Ascending aorta (tissue), 2 donors: ENCODE measurements at places on chromosomes 3 and 15. TPM values are rescaled to one million over a fixed set of nuclear protein-coding genes. Genes with fewer than 3 reads are reported as not detected.

GRCh38 chr3:196634224-196634623 lies 5.3 kb upstream of the NRROS start:
- DNase-seq = no peak

DNA sequence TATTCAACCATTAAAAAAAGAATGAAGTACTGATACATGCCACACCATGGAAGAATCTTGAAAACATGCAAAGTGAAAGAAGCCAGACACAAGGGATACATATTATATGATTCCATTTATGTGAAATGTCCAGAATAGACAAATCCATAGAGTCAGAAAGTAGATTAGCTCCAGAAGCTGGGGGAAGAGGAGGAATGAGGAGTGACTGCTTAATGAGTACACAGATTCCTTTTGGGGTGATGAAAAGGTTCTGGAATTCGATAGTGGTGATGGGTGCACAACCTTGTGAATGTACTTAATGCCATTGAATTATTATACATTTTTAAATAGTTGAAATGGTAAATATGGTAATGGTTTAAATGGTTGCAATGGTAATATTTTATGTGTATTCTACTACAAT lies 90.6 kb upstream of the SPATA12 start:
- no peak for DNase-seq

DNA sequence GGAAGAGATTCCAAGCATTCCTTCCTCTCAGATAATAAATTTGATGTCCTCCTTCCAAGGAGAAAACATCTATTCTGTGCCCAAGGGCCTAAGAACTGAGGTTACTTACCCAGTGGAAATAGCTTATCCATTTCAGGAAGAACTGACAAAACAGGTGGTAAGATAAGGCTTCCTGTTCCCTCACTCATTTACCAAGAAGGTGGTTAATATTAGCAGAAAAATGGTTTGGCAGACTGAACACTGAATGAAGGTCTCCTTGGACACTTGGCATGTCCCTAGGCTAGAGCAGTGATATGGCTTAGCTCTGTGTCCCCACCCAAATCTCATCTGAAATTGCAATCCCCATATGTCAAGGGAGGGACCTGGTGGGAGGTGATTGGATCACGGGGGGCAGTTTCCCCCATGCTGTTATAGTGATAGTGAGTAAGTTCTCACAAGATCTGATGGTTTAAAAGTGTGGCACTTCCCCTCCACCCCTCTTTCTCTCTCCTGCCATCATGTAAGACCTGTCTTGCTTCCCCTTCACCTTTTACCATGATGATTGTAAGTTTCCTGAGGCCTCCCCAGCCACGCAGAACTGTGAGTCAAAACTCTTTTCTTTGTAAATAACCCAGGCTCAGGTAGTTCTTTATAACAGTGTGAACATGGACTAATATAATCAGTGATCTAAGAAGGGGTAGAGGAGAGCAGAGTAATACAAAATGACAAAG lies 127.4 kb downstream of the ST8SIA2 start:
- no peak for DNase-seq

DNA sequence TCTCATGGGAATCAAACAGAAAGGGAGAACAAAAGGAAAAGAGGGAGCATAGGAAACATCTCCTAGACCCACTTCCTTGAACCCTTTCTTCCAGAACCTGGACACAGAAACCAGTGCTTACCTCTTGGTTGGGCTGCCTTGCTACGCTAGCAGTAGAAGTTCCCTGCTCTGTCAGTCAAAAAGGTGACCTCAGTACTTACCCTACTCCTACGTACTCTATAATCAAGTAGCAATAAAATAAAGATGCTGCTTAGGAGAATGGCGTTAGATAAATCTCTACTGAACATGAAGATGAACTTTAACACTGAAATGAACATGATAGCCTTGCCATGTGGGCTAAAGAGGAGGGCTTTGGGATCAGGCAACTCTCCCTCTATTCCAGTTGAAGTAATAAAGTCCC lies 7.4 kb downstream of the VEPH1 start:
- DNase-seq = no peak

DNA sequence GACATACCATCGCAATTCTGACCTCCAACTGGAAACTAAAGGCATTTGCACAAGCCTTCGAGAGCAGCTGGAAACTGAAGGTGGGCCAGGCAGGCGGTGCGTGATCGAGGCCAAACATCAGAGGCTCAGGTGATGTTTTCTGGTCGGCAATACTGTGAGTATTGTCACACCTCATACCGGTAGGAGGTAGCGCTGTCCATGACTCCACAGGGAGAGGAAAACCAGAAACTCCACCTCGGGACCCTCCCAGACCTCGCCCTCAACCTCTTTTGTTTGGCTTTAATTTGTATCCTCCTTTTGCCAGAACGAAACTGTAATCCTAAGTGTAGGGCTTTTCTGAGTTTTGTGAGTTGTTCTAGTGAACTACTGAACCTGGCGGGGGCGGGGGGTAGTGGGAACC lies 43.6 kb downstream of the LDHAL6B start:
- no peak for DNase-seq

KNG1 gene
- not detected for total RNA-seq

DNA sequence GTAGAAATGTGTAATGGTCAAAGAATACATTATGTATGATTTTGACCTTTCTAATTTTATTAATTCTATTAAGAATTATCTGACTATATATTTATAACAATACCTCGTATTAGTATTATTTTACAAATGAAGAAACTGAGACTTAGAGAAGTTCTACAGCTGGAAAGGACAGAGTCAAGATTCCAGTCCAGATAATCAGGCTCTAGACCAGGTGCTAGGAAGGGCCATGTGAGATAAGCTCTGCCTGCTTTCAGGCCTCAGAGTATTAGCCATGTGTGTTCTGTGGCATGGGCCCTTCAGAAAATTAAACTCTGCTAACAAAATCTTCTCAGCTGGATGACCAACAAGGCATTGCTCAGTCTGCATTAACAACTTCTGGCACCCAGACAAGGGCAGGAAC lies 87.5 kb downstream of the CD200R1L start:
- no peak for DNase-seq

GRCh38 chr3:40971191-40972168 lies 227.8 kb upstream of the CTNNB1 start:
- peak; percentile 88 for DNase-seq

DNA sequence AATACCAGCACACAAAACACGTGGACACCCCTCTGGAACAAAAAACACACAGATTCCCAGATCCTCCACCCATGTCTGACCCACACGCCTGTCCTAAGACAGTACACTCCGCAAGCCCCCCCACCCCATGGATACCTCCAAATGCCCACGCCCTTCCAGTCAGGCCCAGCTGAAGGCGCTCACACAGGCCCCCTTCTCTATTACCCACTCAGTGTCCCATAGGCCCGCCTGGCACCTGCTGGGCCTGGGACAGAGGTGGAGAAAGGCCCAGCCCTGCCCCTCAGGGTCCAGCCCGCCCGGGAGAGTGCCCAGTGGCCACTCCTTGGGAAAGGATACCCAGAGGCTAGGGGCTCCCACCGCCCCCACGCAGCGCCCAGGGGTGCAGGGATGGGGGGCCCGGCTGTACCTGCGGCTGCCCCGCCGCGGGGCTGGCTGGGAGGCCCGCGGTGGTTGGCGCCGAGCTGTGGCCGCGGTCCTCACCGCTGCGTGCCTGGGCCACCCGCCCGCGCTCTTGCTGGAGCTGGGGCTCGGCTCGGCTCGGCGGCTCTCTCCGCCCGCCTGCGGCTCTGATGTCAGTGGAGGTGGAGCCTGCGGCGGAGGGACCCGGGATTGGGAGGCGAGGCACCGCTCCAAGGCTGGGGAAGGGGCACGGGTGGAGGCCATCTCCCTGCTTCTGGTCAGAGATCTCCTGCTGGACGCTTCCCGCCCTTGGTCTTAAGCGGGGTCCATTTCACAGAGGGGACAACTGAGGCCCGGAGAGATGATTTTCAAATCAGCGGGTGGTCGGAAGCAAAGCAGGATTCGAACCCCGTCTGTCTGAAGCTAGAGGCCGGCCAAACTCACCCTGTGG lies at the start of gene CAMK1:
Gene CAMK1 (minus strand): TSS at position 522 of the 850 bp plus-strand sequence. CDS start 2,198 bp downstream, outside the sequence.
- DNase-seq = peak; percentile 91

GPR62 gene
- total RNA-seq = not detected

LAMB2 gene
- total RNA-seq = 1,772 TPM

P3H2 gene
- total RNA-seq = 15.6 TPM

DNA sequence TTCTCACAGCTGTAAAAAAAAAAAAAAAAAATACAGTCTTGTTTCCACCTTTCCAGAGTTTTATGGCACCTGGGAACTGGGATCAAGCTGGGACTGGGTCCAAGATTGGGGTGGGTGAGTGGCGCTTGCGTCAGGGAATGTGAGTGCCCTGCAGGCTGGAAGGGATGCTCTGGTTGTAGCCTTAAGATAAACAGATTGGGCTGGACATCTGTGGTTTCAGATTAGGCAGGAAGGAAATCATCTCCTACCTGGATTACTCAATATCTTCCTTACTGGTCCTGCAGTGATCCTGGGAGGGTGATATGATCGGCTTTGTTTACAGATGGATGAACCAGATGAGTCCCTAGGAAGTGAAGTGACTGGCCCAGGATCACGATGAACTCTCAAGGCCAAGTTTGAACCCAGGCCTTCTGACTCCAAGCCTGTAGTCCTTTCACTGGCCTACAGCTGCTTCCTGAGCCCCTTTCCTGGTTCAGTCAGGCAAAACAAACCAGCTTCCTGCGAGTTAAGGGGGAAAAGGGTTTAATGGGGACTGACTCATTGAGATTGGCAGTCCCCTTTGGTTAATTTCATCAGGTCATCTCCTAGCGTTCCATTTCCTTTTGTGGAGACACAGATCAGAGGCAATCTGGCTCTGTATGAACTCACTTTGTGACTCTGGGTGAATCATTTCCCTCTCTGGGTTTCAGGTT lies 179.8 kb downstream of the THSD4 start:
- DNase-seq = peak; percentile 81

DNA sequence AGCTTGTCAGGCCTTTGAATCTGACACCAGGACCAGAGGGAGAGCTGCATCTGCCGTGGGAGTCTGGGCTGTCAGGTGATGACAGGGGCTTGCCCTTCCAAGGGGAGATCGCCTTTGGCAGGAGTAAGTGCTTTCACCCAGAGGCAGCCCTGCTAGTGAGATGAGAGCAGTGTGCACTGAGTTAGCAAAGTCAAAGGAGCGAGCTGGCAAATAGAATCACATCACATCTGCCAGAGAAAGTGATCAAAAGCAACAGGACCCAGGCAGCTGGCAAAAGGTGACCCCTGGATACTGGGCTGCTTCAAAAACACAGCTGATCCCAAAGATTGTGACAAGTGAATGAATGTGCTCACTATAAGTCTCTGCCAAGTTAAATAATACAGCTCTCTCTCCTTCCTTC lies 36.1 kb upstream of the PYDC2 start:
- no peak for DNase-seq

- DNase-seq = no peak
Measured at GRCh38 chr3:180961087-180961486, 28.4 kb downstream of the DNAJC19 start.

- DNase-seq = peak; percentile 95
Measured at GRCh38 chr15:31396881-31397560, 70.4 kb downstream of the KLF13 start.

ABHD17C gene
- 0.96 TPM for total RNA-seq

IL12A gene
- not detected for total RNA-seq

- no peak for DNase-seq
Measured at GRCh38 chr3:51673181-51673801, 2.2 kb downstream of the TEX264 start.

- DNase-seq = peak; percentile 89
Measured at GRCh38 chr15:51108933-51109550, 14.3 kb upstream of the TNFAIP8L3 start.

MED12L gene
- total RNA-seq = 0.43 TPM

IQCF5 gene
- not detected for total RNA-seq

RPL39L gene
- total RNA-seq = 3.1 TPM

DNA sequence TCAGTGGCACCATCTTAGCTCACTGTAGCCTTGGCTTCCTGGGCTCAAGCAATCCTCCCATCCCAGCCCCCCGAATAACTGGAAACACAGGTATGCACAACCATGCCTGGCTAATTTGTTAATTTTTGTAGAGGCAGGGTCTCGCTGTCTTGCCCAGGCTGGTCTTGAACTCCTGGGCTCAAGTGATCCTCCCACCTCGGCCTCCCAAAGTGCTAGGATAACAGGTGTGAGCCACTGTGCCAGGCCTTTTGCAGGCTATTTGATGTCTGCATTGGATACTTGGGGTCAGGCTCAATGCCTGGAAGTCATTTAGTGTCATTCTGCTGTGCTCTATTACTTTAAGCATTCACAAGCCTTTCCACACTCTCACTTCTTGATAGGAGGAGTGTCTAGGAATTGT lies 17.6 kb downstream of the LIMD1 start:
- DNase-seq = no peak

GRCh38 chr15:98484914-98485313 lies 163.4 kb upstream of the IGF1R start:
- no peak for DNase-seq

FETUB gene
- not detected for total RNA-seq

SKOR1 gene
- total RNA-seq = not detected

GRCh38 chr3:188926741-188927511 lies 244.8 kb upstream of the TPRG1 start:
- DNase-seq = no peak

DNA sequence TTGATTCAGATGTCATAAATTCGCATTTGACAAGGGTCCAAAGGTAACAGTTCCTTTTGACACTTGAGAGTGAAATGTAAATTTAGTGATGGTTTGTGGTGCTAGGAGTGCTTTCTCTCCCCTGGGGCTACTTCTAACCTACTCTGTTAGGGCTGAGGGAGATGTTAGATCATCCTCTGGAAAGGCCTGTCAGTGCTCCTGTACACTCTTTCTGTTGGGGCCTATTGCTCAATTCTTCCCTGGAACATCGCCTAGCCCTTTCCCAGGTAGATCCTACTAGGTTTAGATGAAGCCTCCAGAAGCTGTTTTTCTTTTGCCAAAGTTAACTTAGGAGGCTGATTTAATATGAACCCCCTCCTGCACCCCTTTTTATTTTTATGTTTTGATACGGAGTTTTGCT lies 1.4 kb downstream of the PCCB start:
- DNase-seq = no peak

GRCh38 chr15:51401872-51402517 lies 60.5 kb downstream of the GLDN start:
- DNase-seq = no peak

GRCh38 chr3:28564211-28564610 lies 215.6 kb upstream of the AZI2 start:
- no peak for DNase-seq

- no peak for DNase-seq
Measured at GRCh38 chr3:60708191-60708975, 542.9 kb downstream of the FHIT start.

CACNA1D gene
- 0.43 TPM for total RNA-seq

- DNase-seq = no peak
Measured at GRCh38 chr3:39814007-39814406, 4.6 kb downstream of the MYRIP start.

- DNase-seq = no peak
Measured at GRCh38 chr15:99744142-99744541, 10.9 kb upstream of the LYSMD4 start.
